ENCODE measurements at places on chromosomes 6 and 20. TPM values are rescaled to one million over a fixed set of nuclear protein-coding genes. Genes with fewer than 3 reads are reported as not detected.

- H3K4me1 ChIP-seq, result peaks cover 17% of the 10 kb centered on the region
- H3K27ac ChIP-seq, result no peak overlapping the region
- H3K36me3 ChIP-seq, result no peaks in the 10 kb centered on the region
These were observed 79.4 kb downstream of the CEBPB start for GRCh38 chr20:50270034-50270395.

GRCh38 chr6:144327081-144327480, 41.9 kb downstream of the UTRN start:
- no peak overlapping the region for H3K4me3 ChIP-seq
- H3K27me3 ChIP-seq, result no peaks in the 10 kb centered on the region
- H3K4me1 ChIP-seq, result no peaks in the 10 kb centered on the region
- H3K27ac ChIP-seq, result no peak overlapping the region

DNA sequence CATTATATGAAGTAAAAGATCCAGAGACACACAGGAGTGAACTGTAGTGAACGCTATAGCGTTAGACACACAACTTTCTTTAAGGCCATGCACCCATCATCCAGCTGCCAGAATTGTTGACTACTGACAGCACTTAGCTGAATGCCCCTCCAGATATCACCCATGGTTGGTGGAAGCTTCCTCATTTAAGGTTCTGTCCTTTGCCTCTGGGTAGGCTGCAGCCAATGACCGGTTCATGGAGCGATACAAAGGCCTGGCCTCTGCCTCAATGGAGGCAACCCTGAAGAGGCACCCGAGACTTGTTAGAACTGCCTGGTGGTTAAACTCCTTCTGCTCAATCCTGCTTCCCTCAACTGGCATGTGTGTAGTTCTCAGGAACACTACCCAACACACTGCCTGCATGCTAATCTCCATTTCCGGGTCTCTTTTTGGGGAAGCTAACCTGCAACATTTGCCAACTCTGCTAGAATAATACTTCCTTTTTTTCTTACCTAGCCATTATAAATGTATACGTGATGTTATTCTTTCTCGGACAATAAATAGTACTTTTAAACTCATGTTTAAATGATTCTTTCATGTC, 49.8 kb upstream of the THEMIS start:
- no peaks in the 10 kb centered on the region for H3K27me3 ChIP-seq
- H3K4me3 ChIP-seq, result peak overlapping the region; percentile 53
- H3K4me1 ChIP-seq, result peaks cover 60% of the 10 kb centered on the region
- H3K36me3 ChIP-seq, result peaks cover 64% of the 10 kb centered on the region

GRCh38 chr20:32767418-32768198, 5.4 kb downstream of the DNMT3B start:
- H3K36me3 ChIP-seq, result no peaks in the 10 kb centered on the region
- peaks cover 23% of the 10 kb centered on the region for H3K4me1 ChIP-seq
- no peak overlapping the region for H3K27ac ChIP-seq
- peaks cover 10% of the 10 kb centered on the region for H3K27me3 ChIP-seq

DNA sequence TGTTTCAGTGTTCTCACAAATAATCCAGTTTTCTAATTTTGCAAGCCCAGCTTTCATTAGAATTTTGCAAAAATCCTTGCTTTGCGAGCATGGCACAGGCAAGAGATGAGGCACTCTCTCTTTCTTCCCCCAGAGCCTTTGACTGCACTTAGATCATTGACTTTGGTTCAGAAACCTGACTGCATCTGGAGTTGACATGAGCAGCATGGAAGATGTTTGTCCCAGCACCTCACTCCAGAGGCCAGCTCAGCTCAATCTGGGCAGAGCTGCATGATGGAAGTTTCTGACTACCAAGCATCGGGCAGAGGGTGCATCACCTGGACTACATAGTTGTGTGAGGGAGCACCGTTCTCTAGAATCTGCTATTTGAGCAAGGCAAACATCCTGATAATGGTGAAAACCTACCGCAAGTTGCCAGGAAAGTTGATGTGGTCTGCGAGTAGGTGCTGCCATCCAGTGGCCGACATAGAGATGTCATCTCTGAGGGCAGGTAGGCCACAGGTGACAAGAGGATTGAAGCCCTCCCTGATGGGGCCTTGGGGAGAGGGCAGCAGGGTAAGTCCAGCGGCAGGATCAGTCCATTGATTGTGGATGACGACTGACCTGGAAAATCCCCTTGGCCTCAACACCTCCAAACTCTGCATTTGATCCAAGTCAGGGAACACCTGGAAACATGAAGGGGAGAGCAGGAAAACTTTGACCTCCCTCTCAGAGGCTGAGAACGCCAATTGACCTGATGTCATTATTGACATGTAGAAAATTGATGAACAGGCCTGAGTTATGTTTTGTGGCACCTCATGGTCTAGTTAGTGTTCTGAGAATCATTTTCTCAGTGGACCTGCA, 3.8 kb upstream of the LPA start:
- no peaks in the 10 kb centered on the region for H3K4me1 ChIP-seq
- no peak overlapping the region for H3K27ac ChIP-seq
- peak; percentile 47 for DNase-seq
- no peaks in the 10 kb centered on the region for H3K36me3 ChIP-seq

The CRYBG1 gene
- 46.8 TPM for total RNA-seq
